ENCODE measurements at places on chromosomes 11 and 22. TPM values are rescaled to one million over a fixed set of nuclear protein-coding genes. Genes with fewer than 3 reads are reported as not detected.

DNA sequence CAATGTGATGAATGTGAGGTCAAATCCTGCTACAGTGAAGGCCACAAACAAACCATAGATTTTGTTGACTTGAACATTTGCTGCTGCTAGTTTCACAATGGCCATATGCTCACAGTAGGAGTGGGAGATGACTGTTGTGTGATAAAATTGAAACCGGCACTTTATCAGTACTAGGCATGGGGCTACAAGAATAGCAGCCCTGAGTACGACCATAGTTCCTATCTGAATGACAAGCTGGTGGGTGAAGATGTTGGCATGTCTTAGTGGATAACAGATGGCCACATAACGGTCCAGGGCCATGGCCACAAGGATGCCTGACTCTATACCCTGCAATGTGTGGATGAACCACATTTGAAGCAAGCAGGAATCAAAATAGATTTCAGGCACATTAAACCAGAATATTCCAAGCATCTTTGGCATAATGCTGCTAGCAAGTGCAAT, 2.8 kb downstream of the OR52A1 start:
- DNase-seq: no peak

- DNase-seq: no peak
Measured at GRCh38 chr22:29873943-29874342, 9.0 kb upstream of the MTMR3 start.

DNA sequence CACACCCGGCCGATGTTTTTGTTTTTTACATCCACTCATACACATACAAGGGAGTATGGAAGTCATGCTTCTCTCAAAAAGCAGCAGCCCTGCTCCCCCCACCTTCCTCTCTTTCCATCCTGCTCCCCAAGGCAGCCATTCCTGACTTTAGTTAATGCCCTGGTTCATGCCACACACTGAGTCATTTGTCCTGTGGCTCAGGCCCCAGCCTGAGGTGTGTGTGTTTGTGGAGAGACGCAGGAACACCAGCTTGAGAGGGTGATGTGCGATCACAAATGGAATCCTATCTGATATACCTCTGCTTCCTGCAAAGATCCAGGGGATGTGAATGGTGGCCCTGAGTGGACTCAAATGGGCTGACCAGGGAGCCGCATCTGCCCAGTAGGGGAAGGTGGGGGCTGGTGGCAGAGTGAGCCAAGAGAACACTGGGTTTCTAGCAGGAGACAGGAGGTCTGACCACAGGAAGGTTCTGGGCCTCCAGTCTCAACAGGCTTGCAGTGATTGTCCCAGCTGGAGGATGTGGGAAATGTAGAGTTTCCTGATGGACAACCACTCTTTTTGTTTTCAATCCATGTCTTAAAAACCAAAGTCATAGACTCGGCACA, 86.7 kb downstream of the OSBP2 start:
- no peak for DNase-seq

DNA sequence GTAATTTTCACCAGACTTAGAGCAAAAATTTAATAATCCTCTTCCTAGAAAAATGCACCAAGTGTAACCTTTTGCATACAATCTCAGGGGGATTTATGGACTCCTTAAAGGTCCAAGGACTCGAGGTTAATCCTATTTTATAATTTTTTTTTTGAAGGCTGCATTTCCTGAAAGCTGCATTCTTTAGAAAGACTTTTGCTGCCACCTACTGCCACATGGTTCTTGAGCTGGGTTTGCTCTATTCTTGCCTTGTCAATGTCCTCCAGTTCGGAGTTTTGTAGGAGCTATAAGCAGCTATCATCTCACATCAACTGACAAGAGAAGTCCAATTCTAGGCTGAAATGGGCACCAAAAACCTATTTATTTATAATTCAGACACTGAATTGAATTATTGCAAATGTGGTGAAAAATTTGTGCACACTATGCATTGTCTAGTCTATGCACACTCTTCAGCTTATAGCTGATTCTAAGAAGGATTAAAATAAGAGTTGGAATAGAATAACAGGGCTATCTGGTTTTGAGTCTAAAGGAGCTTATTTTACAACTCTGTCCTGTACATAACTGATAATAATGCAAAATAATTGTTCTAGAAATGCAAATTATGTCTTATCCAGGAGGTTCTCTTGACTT, 31.3 kb downstream of the TRAF6 start:
- no peak for DNase-seq

DNA sequence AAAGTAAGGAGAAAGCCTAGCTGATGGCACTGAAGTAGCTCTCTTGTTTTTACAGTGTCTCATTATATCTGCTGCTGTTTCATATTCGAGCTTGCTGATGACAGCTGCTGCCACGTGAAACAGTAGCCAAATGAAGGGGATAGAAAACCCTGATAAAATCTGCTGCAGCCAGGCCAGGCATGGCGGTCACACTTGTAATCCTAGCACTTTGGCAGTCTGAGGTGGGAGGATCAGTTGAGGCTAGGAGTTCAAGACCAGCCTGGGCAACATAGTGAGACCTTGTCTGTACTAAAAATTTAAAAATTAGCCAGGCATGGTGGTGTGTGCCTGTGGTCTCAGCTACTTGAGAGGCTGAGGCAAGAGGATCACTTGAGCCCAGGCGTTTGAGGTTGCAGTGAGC, 13.4 kb downstream of the IFT46 start:
- DNase-seq: peak; percentile 23

DNA sequence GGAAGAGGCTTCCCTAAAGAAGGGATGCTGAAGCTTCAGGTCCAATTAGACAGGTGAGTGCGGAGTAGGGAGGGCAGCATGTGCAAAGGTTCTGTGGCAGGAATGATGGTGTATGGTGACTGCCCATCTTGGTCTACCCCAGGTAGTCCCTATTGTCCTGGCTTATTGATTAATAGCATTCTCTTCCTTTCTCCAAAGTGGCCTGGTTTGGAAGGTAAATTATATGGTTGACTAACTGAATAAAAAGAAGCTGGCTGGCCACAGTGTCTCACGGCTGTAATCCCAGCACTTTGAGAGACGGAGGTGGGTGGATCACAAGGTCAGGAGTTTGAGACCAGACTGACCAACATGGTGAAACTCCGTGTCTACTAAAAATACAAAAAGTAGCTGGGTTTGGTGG, 230.5 kb downstream of the MIAT start:
- DNase-seq: no peak

DNA sequence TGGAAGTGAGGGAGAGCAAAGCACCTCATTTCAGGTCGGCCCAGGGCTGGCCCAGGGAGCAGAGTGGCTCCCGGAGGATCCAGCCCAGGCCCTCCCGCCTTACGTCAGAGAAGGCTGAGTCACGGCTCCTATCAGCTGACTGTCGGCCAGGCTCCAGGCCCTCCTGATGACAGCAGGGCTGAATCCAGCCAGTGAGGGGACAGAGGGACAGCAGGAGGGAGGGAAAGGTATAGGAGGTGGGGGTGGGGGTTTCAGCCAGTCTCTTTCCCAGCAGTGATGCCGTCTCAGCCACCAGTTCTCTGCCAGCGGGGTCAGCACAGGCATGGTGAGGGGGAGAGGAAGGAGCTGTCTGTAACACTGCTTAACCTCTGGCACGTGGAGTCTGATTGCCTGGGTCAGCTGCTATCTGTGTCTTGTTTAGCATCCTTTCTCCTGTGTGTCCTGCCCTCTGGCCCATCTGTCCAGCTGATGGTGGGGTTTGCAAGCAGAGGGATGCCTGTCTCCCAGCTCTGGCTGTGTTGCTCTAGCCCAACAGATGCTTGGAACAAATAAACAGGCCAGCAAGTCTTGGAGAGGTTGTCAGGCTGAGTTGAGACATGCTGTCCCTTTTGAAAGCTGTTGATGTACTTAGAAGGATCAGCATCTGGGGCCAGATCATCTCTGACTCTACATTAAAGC, 74.0 kb downstream of the ADAMTS15 start:
- peak; percentile 96 for DNase-seq

The MICAL2 gene
- 315 TPM for total RNA-seq
